CD4-positive, alpha-beta T cell treated with Interleukin-10 for 1 hour (primary cell): ENCODE measurements at places on chromosomes 7 and 10.

- DNase-seq = no peak
These were observed 102.8 kb upstream of the THSD7A start for GRCh38 chr7:11934796-11935195.

GRCh38 chr7:95365151-95365550, 31.0 kb downstream of the PON3 start:
- no peak for DNase-seq

- DNase-seq = no peak
These were observed 90.6 kb upstream of the SKAP2 start for GRCh38 chr7:26954951-26955350.

DNA sequence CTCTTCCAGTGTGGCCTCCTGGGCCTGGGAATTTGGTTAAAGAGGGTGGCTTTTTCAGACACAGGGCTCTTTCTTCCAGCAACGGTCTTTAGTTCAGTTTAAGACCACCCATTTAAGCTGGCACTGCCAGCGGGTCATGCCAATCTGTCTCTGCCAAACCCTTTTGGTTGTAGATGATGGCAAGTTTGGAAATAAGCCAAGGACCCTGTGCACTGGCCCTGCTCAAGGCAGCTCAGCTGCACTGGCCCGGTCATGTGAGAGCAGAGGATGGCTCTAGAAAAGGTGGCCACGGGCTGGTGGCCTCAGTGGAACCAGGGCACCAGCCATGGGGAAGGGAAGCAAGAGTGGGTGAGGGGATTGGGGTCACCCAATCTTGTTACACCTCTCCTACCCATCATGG, 294.1 kb downstream of the GLRX3 start:
- no peak for DNase-seq

- DNase-seq = no peak
These were observed 25.7 kb upstream of the ENTPD1 start for GRCh38 chr10:95730233-95730632.

DNA sequence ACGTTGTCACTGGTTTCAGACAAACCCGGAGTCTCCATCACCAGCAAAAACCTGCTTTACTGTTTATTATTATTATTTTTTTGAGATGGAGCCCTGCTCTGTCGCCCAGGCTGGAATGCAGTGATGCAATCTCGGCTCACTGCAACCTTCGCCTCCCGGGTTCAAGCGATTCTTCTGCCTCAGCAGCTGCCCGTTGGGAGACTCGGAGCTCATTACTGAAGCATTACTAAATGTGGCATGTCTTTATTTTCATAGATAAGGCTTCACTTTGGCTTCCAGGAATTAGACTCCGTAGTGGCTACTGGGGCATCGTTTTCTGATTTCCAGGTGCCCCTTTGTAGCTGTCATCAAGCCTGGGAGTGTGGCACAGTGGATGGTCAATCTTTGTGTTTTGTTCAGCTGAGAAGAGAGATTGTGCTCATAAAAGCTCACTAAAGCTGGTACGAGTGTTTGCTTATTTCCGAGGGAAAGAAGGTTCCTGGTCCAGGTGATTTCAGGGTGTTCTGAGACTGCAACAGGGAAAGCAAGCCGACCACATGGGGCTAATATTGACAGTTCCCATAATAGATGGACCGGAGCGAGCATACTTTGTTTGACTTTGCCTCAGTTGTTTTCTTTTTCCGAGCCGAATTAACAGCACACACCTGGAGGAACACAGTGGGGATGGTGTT, 163.1 kb downstream of the CAMK1D start:
- DNase-seq = no peak

- no peak for DNase-seq
These were observed 179.9 kb downstream of the SEMA3E start for GRCh38 chr7:83469076-83469475.

DNA sequence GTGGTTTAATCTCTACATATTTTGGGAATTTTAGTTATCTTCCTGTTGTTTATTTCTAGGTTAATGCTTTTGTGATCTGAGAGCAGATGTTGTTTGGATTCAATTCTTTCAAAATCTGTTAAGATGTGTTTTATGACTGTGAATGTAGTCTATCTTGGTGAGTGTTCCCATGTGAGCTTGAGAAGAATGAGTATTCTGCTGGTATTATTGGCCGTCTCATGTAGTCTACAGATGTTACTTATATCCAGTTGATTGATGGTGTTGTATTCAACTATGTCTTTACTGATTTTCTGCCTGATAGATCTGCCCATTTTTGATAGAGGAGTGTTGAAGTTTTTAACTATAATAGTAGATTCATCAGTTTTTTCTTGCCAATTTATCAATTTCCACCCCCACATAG, 141.4 kb upstream of the FOXP2 start:
- no peak for DNase-seq

DNA sequence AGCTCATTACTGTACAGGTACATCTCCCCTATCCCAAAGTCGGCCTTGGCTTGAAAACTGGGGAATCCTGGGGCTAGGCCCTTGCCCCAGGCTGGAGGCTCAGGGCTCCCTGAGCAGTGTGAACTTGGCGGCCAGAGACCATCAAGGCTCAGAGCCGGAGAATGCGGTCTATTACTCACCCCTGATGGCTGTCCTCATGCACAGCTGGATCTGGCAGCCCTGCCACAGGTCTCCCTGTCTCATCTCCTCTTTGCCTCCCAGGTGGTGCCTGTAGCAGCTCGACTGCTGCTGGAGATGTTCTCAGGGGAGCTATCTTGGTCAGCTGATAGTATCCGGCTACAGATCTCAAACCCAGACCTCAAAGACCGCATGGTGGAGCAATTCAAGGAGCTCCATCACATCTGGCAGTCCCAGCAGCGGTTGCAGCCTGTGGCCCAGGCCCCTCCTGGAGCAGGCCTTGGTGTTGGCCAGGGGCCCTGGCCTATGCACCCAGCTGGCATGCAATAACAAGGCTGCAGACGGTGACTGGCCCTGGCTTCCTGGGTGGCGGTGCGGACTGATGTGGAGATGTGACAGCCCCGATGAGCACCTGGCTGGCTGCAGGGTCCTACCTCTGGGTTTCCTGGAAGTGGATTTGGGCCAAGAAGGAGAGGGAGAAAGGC, 10.7 kb downstream of the IRF5 start:
- DNase-seq = no peak

- DNase-seq = no peak
These were observed 3.3 kb downstream of the WIPF3 start for GRCh38 chr7:29809533-29810155.

DNA sequence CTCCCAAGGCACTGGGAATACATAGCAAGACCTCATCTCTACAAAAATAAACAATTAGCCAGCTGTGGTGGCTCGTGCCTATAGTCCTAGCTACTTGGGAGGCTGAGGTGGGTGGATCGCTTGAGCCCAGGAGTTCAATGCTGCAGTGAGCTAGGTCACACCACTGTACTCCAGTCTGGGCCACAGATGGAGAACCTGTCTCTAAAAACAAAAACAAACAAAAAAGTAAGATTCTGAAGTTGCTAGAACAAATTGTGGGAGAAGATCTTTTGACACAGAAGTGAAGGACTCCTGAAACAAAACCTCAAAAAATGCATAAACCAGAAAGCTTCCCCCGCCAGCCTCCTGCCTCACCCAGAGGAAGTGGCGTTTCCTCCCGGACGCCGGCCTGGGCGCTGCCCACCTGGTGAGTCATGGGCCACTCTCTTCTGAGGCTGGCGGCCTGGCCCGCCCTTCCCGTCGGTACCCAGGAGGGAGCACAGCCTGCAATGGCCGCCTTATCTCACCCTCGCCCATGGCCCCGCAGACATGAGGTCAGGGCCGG, 25.4 kb upstream of the ELN start:
- DNase-seq = peak; percentile 3

- no peak for DNase-seq
These were observed 171.2 kb downstream of the LSM5 start for GRCh38 chr7:32319012-32319382.

GRCh38 chr7:92730808-92731207, 105.6 kb downstream of the CDK6 start:
- DNase-seq = no peak

- no peak for DNase-seq
These were observed 9.2 kb downstream of the ZNF800 start for GRCh38 chr7:127383123-127383835.

DNA sequence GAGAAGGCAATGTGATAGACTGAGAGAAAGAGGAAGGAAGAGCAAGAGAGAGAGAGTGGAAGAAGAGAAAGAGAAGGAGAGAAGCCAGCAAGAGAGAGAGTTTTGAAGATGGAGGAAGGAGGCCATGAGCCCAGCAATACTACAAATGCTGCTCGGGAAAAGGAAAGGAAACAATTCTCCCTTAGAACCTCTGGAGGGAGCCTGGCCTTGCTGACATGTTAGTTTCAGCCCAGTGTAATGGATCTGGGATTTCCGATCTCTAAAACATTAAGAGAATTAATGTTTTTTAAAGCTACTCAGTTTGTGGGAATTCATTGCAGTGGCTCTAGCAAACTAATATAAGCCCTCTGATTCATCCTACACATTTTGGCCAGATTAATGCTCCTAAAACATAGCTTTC, 206.8 kb upstream of the MTPN start:
- DNase-seq = no peak

GRCh38 chr10:32326119-32326518, 20.8 kb downstream of the EPC1 start:
- no peak for DNase-seq

GRCh38 chr7:139572071-139572470, 48.6 kb downstream of the CLEC2L start:
- no peak for DNase-seq

- DNase-seq = no peak
These were observed 1.0 kb downstream of the AKR1C8 start for GRCh38 chr10:5183923-5184322.

DNA sequence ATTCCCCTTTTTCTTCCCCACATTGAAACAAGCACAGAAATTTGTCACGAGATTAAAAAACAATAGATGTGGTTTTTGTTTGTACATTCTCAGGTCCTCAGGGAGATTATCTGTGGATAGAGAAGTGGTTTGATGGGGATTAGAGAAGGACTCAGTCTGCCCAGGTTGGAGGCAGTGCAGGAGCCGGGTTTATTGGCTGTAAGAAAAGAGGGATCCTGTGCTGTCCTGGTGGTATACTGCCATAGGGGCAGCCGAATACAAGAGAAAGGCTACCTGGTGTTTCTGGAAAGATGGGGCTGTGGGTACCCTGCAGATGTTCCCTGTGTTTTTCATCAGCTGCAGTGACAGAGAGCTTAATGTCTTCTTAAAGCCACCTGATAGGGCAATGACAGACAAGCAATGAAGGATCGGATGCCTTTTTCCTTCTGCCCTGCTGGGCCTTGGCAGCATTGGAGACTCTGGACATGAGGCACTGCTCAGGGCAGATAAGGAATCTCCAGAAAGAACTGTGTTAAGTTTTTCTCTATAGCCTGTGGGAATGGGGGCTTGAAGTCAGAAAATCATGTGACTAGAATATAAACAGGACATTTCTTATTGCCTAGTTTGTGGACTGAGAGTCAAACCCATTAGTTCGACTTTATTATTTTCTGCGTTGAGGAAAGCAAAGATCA, 18.1 kb upstream of the GPR141 start:
- DNase-seq = no peak

GRCh38 chr10:59012839-59013238, 163.6 kb upstream of the PHYHIPL start:
- no peak for DNase-seq

GRCh38 chr7:50308532-50309385, 4.2 kb downstream of the IKZF1 start:
- peak; percentile 50 for DNase-seq

- DNase-seq = no peak
These were observed 118.5 kb downstream of the ARHGAP21 start for GRCh38 chr10:24605141-24605540.

DNA sequence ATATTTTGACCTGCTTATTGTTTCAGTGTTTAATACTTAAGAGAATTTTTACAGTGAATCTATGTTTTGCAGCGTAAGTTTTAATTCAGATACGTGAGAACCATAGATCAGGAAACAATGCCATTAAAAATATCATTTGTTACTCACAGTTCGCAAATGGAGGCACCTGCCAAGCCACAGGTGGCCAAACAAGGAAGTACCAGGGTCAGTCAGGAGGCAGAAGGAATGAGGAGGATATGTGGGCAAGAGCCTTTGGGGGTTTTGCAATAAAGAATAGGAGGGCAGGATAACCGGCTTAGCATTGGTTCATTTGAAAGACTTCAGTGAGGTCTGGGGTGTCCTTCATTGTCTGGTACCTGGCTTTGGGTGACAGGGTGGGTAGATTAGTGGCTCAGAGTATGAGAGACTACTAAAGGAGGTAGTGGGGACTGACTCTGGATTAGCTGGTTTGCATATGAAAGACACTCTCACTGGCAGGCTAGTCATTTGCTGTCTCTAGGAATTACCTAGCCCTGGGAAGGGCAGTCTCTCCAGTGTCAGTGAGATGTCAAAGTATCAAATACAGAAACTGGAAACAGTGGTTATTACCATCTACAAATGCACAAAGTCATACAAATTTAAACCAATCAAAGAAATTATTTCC, 132.2 kb upstream of the CAV2 start:
- DNase-seq = no peak

GRCh38 chr10:3324612-3325038, 152.0 kb upstream of the PITRM1 start:
- no peak for DNase-seq

- DNase-seq = peak; percentile 3
These were observed 29.2 kb downstream of the DLD start for GRCh38 chr7:107920048-107920772.

DNA sequence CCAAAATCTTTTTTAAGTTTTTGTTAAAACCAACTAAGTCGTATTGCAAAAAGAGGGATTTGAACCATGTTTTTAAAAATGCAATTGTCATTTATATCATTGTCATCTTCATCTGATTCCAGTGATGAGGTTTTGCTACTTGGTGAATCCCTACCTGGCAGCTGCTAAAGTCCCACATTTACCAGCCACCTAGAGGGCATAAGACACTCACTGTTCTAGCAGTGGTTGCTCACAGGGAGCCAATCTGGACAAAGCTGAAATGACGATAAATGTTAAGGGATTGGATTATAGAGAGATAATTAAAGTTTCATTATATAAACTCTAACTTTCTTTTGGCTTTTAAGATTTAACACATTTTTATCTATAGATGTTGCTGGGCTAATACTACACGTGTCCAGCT, 18.7 kb downstream of the KIFBP start:
- no peak for DNase-seq

DNA sequence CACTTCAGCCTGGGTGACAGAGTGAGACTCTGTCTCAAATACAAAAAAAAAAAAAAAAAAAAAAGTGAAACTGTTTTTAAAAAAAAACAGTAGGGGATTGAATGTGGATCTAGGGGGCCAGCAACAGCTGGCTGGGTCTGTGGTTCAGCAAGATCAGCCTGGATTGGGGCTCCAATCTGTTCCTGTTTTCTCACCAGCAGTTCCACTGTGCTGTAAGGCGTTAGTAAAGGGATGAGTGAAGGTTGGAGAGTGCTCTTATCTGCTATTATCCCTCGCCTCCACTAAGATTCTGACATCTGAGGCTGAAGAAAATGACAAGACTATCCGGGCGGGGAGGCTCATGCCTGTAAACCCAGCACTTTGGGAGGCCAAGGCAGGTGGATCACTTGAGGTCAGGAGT, 41.6 kb upstream of the GTF2IRD1 start:
- no peak for DNase-seq

DNA sequence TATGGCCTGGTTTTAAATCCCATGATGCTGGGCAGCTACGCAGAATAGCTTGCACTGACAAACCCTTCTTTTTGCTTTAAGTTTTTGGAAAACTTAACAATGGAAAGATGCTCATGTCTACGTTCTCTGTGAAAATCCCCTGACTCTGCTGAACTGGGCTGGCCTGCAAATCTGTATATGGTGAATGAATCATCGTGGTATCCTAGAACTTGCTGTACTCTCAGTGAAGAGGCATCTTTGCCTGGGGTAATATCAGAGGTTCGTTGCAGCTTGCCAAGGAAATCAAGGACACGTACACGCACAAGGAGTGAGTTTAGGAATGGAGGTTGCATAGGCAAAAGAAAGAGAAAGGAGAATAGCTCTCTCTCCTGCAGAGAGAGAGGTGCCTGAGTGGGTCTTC, 382.0 kb upstream of the ADARB2 start:
- DNase-seq = no peak
